Activated CD8-positive, alpha-beta memory T cell treated with anti-CD3 and anti-CD28 coated beads for 4 hours (primary cell): ENCODE measurements at places on chromosomes 5 and 9.
A peak's percentile ranks its signal among the peaks of the same experiment; 100 is the strongest.

DNA sequence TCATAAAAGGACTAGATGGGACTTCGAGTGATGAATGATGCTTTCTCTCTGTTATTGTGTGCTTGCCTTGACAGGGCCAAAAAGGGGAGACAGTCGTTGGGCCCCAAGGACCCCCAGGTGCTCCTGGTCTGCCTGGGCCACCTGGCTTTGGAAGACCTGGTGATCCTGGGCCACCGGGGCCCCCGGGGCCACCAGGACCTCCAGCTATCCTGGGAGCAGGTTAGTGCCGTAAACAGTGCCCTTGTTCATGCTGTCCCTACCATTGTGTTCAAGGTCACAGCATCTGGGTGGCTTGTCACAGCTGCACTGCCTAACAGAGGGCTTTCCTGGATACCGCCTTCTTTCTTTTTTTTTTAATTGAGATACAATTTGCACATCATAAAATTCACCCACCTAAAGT, 48.7 kb upstream of the TGFBR1 start:
- no peak for DNase-seq

GRCh38 chr9:97934321-97935115, 3.5 kb downstream of the HEMGN start:
- no peak for DNase-seq

GRCh38 chr5:127070243-127070642, 3.1 kb downstream of the C5orf63 start:
- no peak for DNase-seq

GRCh38 chr9:138075961-138076649, 198.5 kb downstream of the CACNA1B start:
- no peak for DNase-seq

DNA sequence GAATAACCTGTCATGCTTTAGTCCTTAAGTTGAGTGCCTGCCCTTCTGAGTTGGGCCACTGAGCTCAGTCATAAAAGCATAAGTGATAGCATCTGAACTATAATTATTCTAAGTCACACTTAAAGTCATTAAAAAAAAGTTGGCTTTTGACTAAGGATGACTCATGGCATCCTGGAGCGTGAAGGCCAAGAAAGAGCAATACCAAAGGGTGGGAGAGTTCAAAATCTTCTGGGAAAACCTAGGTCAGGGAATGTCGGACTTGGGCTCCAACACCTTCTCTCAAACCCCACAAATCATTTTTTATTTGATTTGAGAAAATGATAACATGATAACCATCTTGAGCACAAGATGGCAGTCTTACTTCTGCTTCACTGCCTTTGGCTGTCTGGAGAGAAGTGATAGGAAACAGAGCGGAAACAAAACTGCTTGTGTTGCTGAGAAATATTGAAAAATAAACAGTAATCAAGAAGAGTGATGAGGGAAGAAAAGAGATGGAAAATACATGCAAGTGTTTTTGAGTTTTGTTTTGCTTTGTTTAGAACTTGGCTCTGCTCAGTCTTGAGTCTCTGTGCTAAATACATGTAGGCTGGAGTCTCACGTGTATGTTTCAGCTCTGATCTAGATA, 16.9 kb upstream of the NTRK2 start:
- DNase-seq: no peak

DNA sequence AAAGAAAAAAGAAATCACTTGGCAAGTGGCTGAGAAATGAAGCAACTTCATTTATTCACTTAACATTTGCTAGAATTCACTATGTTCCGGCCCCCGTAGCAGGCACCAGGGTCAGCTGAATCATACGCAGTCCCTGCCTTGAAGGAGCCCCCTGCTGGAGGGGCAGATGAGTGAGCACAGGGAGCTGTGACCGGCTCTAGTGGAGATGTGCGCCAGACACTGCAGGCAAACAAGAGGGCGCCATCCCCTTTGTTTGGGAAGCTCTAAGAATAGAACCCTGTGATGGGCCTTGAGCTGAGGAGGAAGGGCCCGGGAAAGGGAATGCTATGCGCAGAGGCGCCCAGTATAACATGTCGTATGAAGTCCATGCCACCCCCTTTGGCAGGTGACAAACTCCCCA, 20.2 kb upstream of the RPL26L1 start:
- DNase-seq: no peak

DNA sequence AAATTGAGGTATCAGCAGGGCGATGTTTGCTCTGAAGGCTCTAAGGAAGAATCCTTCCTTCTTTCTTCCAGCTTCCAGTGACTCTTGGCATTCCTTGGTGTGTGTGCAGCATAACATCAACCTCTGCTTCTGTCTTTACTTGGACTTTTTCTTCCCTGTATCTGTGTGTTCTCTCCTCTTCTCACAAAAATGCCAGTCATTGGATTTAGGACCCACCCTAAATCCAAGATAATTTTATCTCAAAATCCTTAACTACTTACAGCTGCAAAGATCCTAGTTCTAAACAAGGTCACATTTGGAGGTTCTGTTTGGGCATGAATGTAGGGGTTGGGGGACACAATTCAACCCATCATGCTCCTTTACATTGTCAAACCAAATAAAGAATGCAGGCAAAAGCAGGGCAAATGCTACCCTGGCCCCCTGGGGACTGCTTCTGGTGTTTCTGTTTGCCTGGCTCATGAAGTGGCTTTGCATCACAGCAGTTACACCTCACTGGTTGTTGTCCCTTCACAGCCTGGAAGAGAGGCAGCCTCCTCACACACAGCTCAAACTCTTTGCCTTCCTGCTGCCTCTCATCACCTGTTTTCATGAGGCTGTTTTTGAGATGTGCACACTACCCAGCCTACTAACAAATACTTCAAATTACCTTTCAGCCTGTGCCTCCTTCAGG, 64.8 kb upstream of the PLCXD3 start:
- no peak for DNase-seq

DNA sequence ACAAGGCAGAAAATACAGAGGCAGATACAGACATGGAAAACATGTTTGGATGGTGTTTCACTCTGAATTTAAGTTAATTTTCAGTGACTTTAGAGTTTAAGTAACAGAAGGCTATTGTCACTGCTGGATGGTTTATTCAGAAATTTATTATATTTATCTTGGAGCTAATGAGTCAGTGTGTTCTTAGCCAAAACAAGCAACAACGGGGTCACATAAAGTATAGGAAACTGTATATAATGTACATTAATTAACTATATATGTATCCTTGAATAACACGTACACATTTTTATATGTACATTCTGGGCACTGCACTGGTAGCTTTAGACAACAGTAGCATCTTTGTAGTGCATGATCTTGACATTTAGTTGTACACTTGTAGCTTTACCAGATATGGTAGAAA, 30.7 kb downstream of the CYLC2 start:
- DNase-seq: no peak

DNA sequence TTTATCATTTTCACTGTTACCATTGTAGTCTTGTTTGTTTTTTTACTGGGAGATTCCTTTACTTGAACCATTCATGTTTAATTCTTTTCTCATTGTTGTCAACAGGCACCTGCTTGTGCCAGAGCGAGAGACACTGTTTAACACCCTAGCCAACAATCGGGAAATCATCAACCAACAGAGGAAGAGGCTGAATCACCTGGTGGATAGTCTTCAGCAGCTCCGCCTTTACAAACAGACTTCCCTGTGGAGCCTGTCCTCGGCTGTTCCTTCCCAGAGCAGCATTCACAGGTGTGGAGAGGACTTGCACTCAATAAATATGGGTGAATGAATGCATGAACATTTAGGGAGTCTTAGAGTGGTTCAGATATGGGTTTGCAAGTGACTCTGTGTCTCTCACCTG, 37.5 kb downstream of the NUP214 start:
- DNase-seq: no peak

GRCh38 chr9:4174546-4175175, 125.2 kb downstream of the GLIS3 start:
- no peak for DNase-seq

DNA sequence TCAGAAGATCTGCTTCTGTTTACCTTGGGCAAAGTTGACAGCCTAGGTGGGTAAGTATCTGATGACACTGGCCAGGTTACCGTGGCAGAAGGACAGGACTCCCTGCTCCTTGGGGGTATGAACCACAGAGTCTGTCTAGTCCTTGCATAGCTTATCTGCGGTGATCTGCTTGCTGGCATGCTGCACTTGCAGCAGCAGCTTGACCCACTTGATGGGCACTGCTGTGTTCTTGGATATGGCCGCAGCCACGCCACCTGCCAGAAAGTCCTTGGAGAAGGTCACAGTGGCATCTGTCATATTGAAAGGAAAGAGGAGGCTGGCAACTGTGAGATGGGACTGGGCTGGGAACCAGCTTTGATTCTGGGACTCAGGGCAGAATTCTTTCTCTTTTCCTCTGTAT, 35.9 kb upstream of the POC5 start:
- DNase-seq: no peak

- no peak for DNase-seq
Measured at GRCh38 chr9:69036309-69036708, 757 bp downstream of the FXN start.

DNA sequence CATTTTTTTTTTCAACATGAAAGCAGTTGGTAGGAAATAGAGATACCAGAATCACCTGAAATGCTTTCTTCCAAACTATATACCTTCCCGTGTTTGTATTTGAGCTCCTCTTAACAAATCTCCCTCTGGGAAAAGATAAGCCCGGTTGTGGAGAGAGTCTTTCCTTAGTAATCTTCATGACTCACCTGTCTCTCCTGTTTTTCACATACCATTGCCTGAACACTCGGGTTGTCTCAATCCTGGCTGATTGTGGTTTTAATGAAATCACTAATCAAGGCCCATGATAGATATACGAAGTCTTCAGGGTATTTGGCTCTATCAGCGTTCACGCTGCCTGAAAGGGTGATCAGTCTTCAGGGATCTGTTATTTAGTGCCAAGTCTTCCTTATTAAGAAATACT, 136.7 kb downstream of the MAN2A1 start:
- no peak for DNase-seq

GRCh38 chr5:169906745-169907649, 73.3 kb downstream of the INSYN2B start:
- no peak for DNase-seq

- no peak for DNase-seq
Measured at GRCh38 chr5:600886-601541, 11.1 kb upstream of the CEP72 start.

DNA sequence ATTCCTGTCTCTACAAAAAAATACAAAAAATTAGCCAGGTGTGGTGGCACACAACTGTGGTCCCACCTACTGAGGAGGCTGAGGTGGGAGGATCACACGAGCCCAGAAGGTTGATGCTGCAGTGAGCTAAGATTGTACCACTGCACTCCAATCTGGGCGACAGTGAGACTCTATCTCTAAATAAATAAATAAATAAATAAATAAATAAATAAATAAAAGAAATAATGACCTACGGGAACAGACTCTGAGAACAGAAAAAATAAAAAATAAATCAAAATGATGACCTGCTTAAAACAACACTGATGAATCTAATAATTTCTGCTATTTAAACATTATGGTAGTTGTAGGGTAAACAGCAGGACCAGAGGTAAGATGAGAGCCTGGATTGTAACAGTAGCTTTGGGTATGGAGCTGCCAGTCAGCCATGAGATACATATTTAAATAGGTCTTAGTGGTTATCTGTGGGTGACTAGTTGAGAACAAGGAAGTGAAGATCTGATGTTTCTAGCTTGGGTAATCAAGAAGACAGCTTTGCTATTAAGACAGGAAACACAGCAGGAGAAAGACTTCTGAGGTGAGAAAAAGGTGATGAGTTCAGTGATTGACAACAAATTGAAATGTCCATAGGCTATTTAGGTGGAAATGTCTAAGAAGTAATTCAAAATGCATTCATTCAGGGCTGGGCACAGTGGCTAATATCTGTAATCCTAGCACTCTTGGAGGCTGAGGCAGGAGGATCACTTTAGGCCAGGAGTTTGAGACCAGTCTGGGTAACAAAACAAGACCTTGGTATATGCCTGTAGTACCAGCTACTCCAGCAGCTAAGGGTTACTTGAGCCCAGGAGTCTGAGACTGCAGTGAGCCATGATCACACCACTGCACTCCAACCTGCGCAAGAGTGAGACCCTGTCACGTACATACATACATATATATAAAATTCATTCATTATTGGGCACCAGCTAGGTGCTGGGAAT, 11.0 kb downstream of the RNF145 start:
- no peak for DNase-seq

- no peak for DNase-seq
Measured at GRCh38 chr5:120735076-120735475, 271.0 kb downstream of the PRR16 start.

GRCh38 chr5:64874753-64875152, 106.0 kb downstream of the CWC27 start:
- DNase-seq: no peak

GRCh38 chr9:137315581-137316011, 13.5 kb upstream of the NRARP start:
- DNase-seq: no peak

DNA sequence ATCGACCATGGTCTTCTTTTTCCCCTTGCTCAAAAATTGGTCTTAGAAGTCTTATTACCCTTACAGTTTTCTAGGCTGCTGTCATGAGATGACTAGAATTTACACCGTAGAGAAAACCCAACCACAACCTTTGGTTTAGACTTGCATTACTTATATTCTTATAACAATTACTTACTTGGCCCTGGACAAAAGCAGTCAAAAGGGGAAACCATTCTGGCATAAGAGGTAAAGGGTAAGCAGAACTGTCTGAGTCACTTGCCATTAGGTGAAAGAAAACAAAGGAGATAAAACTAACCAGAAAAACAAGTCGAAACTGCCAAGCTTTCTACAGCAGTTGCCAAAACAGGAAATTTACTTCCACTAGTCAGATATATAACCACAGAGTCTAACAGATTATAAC, 17.9 kb downstream of the TMEM245 start:
- no peak for DNase-seq

GRCh38 chr5:6676702-6677101, 36.5 kb upstream of the TENT4A start:
- DNase-seq: no peak

GRCh38 chr5:98934546-98934945, 5.7 kb upstream of the CHD1 start:
- no peak for DNase-seq

GRCh38 chr9:12625844-12626243, 67.3 kb upstream of the TYRP1 start:
- DNase-seq: no peak

- peak; percentile 9 for DNase-seq
Measured at GRCh38 chr9:70413464-70413798, 1.0 kb downstream of the KLF9 start.

GRCh38 chr5:170503990-170504596, at the start of gene KCNIP1:
TSS of gene KCNIP1 (plus strand) at chr5:170504020.
- no peak for DNase-seq

- DNase-seq: no peak
Measured at GRCh38 chr9:85420750-85421149, 321.0 kb downstream of the AGTPBP1 start.
